Activated CD8-positive, alpha-beta memory T cell treated with anti-CD3 and anti-CD28 coated beads, Interleukin-2, amount 50 U/mL, for 48 hours (primary cell): ENCODE measurements at places on chromosomes 6 and 20.

DNA sequence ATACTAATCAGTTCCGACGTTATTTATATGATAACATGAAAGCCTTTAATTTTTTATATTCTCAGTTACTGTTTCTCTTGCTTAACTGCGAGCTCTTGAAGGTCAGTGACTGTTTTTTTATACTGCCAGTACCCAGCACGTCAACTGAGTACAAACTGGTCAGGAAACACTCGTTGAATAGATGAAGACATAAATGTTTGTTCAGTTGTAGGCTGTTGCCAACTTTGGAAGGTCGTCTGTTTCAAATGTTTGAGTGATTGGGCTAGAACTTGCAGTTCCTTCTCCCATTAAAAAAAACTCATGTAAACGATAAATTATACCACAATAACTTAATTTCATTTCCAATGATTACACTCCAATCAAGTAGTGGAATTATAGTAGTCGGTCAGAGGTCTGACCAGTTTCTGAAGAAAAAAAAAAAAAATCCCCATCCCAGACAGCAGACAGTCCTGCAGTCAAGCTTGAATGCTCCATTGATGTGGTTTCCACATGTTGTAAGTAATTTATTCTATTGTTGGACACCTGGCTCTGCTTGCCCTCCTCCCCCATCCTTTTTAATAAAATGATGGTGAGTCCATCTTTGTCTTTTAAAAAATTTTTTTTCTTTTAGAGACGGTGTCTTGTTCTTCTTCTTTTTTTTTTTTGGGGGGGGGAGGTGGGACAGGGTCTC is 81.1 kb downstream of the SASH1 start:
- DNase-seq: no peak

- DNase-seq: no peak
These were observed 110.3 kb upstream of the CEP85L start for GRCh38 chr6:118761645-118762044.

GRCh38 chr20:36472637-36473090 is 68.7 kb upstream of the MYL9 start:
- DNase-seq: no peak

DNA sequence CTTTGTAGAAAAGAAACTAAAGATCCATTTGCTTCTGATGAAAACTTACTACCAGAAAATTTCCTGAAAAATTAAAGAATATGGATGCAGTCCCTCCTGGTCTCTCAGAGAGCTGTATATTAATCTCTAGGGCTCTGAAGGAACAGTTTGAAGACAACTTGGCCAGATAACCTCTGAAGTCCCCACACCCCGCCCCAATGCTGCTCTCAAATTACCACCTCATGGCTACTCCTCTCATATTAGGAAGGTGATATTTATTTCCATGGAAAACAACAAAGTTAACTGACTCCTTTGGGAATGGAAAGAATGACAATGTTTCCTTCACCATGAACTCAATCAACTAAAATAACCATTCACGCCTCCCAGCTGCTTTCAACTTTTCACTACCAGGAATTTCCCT is 408.4 kb upstream of the FLRT3 start:
- DNase-seq: no peak

DNA sequence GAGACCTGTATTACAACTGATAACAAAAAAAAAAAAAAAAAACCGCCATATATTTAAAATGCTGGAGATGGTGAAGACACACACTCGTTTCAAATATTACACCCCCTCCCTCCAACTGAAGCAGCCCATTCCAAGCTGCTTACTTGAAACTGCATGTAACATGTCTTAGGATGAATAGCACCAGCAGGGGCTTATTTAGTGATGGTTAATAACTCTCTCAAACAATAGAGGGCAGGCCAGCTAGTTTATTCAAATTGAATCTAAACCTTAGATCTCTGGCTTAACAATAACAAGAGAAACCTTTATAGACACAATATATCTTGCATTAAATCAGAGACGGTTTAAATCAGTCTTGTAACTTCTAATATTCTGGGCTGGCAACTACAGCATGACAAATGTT is 9.3 kb upstream of the JPH2 start:
- no peak for DNase-seq

GRCh38 chr6:81075974-81076373 is 676.5 kb downstream of the TENT5A start:
- no peak for DNase-seq

DNA sequence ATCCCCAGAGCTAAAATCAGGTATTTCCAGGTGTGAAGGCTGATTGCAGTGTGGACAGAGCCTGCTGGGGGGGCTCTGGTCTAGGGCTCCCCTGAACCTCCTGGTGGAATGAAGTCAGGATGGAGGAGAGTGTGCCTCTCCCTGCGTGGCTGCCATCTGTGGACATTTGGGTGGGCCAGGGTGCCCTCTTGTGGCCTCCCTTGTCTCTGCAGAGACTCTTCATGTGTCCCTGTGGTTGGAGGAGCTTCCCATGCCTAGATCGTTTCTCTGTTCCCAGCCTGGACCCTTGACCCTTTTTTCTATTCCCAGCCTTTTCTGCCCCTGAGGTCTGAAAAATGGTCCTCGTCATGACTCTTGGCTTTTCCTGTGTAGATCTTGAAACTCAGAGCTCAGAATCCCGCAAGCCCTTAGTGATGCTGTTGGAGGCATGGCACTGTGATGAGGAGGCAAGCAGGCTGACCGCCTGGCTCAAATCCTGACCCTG is 9.9 kb upstream of the PSMF1 start:
- peak; percentile 76 for DNase-seq

- DNase-seq: no peak
These were observed 25.5 kb upstream of the ASXL1 start for GRCh38 chr20:32332614-32333013.

DNA sequence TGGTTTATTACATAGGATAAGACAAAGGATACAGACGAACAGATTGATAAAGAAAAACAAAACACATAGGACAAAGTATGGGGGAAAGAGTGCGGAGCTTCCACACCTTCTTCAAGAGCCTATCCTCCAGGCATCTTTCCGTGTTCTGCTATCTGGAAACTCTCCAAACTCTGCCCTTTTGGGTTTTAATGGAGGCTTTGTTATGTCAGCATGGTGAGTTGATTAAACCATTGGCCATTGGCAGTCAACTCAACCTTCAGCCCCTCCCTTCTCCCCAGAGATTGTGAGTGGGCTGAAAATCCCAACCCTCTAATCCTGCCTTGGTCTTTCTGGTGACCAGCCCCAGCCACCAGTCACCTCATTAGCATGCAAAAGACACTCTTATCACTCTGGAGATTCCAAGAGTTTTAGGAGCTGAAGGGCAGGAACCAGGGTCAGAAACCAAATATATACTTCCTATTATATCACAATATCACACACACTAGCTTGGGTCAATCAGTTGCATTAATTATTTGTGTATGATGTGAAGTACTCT is 23.8 kb downstream of the HLA-DOB start:
- no peak for DNase-seq

DNA sequence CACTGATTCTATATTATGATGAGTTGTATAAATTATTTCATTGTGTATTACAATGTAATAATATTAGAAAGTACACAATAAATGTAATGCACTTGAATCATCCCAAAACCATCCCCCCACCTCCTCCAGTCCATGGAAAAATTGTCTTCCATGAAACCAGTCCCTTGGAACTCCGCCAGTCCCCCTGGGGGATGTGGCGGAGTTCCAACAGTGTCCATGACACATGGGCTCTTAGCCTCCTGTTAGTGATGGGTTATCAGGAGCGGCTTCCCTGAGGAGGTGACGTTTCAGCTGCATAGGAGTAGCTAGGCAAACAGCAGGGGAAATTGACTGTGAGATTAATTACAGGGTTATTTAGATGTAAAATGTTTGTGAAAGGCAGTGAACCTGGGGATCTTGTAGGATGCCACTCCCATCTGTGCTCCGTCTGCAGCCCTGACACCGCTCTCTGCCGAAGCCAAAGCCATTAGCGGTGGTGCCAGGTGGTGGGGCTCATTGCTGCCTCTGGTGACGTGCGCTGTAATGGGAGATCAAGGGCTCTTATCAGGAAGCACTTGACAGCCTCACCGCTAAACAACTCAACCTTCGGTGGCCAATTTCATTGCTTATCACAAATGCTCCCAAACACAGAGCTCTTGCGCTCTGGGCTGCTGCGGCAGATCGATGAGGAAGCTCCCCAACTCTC is 81.6 kb upstream of the MC3R start:
- no peak for DNase-seq

GRCh38 chr6:150236544-150236943 is 93.7 kb downstream of the PPP1R14C start:
- DNase-seq: no peak

- DNase-seq: no peak
These were observed 126.3 kb downstream of the CDKAL1 start for GRCh38 chr6:20660534-20660933.

- no peak for DNase-seq
These were observed 17.9 kb downstream of the CUL9 start for GRCh38 chr6:43199912-43200311.

- no peak for DNase-seq
These were observed 15.8 kb upstream of the TASP1 start for GRCh38 chr20:13654463-13655023.

DNA sequence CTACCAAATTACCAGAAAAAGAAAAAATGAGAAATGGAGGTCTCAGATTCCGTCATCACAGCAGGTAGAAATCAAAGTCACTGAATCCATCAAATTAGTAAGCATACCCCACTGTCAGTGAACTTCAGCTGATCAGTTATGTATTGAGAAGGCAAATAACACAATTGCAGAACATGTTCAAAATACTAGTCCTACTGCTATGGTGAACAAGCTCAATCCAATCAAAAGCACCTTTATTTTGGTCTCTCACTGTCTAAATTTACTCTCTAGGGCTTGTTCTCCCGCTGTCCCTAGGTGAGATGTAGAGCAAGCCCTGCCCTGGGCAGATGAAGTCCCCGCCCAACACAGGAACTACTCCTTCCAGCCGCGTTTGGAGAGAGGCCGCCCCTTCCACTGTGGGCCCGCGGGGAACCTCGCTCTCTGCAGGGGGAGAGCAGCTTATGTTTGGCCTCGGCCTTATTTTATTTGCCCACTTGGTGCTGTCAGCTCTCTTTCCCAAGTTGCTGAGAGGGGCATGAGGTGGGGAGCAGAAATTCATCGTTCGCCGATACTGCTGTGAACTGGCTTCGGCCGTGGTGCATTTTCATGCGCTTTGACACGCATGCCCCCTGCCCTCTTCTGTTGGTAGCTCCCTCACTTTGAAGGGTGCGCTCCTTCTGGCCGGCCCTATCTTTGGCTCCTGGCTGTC is 14.3 kb upstream of the MAP1LC3A start:
- peak; percentile 65 for DNase-seq

- no peak for DNase-seq
These were observed 28.3 kb upstream of the CSNK2A1 start for GRCh38 chr20:571754-572441.

- DNase-seq: no peak
These were observed 12.9 kb upstream of the CCN6 start for GRCh38 chr6:112040956-112041355.

GRCh38 chr6:6328451-6328850 is 8.0 kb upstream of the F13A1 start:
- DNase-seq: no peak

DNA sequence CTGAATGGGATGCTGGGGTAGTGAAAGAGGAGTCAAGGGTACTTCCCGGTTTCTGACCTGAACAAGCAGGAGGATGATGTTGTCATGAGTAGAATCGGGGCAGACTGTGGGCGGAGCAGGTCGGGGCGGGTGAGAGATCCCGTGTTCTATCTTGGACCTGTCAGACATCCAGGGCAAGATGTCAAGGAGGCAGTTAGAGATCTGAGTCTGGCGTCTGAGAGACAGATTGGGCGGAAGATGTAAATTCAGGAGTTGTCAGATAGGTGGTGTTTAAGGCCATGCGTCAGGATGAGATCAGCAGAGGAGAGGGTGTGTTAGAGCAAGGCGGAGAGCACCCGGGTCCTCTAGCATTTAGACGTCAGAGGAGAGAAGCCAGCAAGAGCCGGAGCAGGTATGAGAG is 115.5 kb downstream of the DLGAP4 start:
- no peak for DNase-seq

DNA sequence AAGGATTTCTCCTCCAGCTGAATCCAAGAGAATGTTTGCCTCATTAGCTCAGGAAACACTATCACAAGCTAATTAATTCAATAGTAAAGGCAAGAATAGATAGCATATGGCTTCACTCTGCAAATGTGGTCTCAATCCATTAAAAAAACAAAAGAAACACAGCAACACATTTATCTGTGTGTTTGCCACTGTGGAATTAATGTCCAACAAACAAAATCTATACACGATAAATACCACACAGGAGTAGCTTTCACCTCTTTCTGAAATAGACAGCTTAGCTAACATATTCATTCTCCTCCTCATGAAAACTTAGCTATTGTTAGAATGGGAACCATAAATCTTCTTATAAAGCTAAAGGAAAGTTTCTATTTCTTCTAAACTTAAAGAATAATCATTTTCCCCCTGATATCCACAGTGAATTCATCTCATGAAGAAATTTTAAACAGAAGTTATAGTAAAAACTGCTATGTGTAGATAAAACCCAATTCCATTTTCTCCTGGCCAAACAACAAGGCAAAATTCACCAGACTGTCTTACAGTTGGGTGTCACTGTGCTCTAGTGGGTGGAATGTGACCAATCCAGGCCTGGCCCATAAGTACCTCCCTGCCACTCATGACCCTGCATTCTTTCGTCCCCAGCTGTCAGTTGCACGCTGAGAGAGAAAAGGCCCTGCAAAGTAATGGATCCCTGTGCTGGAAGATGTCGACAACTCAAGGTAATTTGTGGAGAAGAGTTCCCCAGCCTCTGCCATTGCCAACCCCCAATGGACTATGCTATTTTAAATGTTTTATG is 92.9 kb upstream of the NRSN1 start:
- DNase-seq: no peak

DNA sequence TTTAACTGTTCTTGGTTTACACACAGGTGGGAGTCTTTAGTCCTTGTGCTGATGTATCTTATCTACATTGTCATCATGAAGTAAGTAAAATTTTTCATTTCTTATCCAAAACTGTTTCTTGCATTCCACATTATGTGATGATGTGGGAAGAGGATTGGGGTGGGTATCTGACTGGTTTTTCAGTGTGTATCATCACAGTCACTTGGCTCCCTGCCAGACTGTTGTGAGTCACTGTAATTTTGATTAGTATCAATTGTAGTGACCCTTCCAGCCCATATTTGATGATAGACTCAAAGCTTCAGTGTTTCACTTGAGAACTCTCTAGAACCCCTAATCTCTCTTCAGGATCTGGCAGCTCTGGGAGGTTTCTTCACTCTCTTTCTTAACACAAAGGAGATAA is 84.5 kb upstream of the RIN2 start:
- DNase-seq: no peak

DNA sequence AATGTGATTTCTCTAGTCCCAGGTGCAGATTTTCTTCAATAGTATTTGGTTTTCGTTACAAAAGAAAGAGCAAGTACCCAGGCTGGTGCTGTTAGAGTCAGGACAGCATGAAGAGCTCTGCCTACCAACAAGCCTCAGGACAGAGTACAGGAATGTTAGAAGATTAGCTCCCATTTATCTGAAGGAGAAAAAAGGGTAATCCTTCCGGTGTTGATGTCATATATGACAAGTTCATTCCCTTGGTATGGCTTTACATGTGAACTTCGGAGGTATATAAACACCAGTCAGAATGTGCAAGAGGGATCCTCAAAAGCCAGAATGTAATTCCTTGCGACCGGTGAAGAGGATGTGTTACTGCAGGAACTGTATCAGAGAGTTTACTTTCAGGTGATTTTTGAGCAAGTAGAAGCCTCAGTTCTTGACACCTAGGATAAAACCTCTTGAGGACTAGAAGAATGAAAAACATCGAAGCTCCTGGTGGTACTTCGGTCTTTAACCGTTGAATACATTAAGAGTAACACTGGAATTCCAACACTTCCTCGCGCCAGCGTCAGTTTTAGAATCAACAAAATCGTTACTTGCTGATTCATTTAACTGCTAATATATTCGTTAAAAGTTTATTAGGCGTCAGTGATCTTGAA is 194.2 kb upstream of the ZNF184 start:
- DNase-seq: no peak

- no peak for DNase-seq
These were observed 918 bp downstream of the EIF6 start for GRCh38 chr20:35283441-35284266.
